ENCODE measurements at places on chromosomes 12 and 14.

DNA sequence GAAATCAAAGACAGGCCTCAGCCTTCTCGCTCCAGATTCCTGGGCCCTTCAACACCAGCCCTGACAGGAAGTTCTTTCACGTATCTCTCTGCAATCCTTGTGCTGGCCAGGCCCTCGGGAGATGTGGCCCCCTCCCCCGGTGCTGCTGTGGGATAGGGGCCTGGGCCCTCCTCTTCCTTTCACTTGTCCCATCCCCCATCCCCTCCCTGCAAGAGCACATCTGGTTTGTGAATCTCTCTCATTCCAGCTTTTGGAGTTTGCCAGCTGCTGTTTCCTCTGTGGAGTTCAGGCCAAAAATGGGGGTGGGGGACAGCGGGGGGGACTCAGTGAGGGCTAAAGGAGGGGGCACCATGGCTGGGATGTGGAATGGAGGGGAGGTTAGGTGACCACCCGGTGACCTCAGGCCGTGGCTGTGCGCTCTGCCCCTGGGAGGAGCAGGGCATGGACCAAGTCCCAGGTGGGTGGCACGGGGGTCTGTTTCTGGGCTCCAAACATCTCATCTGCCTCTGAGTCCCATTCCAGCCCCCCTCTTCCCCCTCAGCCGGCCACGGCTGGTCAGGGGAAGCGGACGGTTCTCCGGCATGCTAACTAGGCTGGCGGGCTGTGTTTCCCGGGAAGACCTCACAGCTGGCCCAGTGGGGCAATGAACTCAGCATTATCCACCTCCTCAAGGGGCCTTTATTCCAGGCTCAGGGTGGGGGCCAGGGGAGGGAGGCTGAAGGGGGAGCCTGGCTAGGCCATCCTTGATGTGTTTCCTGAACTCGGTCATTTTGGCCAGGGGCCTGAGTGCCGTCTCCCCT is 7.4 kb downstream of the LRP1 start:
- peak; percentile 50 for DNase-seq

DNA sequence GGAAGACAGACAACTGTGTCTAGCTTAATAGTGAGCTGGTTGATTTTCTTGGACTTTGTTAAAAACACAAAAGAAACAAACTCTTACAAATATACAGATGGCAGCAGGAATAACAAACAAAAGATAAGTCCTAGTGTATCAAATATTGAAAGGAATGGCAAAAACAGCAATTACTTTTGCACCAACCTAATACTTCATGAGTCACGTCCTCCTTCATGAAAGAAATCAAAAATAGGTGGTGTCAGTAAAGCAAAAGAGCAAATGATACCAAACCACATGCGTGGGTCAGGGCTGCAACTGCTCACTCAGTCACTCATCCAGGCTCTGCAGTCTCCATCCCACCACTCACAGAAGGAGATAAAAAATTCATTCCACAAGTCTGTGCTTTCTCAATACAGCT is 11.8 kb downstream of the ATG14 start:
- DNase-seq, result no peak

DNA sequence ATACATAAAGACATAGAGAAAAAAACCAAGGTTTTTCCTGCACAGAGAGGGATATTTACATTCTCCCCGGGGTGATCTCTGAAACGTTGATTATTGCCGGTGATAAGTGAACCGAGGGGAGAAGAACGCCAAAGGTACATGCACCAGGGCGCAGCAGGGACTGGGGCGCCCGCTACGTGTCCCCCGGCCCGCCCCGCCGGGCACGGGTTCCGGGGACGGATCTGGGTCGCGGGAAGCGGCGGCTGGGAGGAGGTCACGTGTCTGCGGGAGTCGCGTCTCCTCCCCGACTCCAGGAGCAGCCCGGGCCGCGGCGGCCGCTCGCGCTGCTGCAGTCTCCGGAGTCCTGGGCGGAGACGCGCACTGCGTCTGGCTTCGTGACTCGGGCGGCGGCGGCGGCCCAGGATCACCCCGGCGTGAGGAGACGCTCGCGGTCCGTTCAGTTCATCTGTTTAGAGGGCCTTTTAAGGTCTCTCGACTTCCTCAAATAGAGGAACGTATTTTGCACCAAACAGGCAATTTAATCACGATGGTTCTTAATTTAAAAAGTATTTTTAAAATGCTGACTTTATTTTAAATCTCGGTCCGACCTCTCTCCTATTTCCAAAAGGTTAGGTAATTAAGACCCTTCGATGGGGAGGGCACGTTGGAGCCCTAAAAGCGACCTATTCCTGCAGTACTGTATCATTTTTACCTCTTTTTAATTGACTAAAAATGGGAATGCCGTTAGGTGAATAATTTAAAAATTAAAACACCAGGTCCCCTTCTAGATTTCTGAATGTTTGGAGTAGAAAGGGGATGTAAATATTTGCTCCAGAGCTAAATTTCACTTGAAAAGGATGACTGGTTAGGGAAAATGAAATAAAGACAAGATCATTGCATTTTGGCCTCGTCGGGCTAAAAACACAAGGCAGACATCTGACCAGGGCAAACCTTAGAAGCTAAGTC is 1.8 kb upstream of the BHLHE41 start:
- DNase-seq, result peak; percentile 83

- peak; percentile 49 for DNase-seq
Measured at GRCh38 chr12:43206396-43206795, 345.6 kb downstream of the ADAMTS20 start.

- DNase-seq, result no peak
Measured at GRCh38 chr12:130965668-130966067, 12.0 kb downstream of the ADGRD1 start.

DNA sequence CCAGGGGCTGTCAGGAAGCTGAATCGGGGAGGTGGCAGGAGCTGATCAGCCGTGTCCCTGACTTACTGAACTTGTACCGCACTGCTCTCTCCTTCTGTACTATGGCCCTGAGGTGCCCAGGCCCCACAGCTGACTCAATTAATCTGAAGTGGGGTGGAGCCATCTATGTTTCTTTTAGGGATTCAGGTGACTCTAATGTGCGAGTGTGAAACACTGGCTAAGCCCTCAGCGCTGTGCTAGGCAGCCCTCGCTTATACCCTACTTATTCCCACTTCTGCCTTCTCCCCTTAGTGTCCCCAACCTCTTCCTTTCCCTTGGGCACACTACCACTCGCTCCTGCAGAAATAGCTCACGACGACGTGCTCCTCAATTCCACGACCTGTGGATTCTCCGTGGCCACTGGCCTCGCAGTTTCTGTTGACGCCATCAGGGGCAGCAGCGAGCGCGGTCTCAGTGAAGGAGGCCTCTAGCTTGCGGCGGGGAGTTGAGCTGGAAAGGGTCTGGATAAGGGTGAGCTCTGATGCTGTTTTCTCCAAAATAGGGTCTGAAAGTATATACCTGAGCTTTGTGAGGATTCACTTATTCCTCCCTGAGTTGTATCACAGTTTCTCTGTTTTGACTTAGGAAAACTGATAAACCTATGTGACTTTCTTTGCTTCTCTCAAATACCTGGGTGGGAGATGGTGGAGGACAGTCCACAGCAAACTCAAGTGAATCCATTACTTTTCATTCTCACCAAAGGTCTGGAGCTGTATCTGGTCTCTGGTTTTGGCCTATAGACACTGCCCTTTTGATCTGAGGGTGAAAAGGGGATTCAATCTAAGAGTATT is 167.6 kb downstream of the SLC41A2 start:
- DNase-seq, result no peak

- DNase-seq, result no peak
Measured at GRCh38 chr14:93308686-93309345, 24.0 kb downstream of the BTBD7 start.

- no peak for DNase-seq
Measured at GRCh38 chr12:126897102-126897501, 1369.9 kb upstream of the TMEM132C start.

DNA sequence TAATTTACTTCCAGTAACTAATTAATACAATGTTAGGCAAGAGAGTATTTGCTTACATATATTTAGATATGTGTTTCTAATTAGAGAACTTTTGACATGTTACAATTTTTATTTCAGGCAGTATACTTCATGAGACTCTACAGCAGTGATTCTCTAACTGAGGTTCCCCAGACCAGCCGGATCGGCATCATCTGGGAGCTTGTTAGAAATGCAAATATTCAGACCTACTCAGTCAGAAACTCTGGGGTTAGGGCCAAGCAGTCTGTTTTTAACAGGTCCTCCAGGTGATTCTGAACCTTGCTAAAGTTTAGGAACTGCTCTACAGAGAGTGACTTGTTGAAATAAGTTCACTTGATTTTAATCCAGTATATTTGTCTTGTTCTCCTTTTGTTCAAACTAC is 46.5 kb downstream of the ARID2 start:
- DNase-seq, result no peak

GRCh38 chr12:3033539-3033867 is 43.7 kb upstream of the TSPAN9 start:
- DNase-seq, result no peak

DNA sequence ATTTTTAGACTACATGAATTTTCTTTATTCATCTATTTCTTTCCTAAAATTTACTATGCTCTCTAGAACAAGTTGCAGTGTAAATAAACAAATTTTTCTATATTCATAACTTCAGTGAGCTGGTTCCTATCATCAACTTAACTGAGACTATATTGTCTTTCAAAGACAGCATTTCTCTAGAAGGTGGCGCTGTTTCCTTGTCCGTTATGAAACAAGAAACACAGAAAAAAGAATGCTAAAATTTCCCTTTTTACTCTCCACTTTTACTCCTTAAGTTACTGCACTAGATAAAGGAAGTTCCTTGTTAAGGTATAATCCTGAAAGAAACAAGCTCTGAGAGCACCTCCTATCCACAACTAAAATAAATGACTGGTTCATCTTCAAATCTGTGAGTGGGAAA is 8.2 kb upstream of the CLEC2A start:
- DNase-seq, result no peak

DNA sequence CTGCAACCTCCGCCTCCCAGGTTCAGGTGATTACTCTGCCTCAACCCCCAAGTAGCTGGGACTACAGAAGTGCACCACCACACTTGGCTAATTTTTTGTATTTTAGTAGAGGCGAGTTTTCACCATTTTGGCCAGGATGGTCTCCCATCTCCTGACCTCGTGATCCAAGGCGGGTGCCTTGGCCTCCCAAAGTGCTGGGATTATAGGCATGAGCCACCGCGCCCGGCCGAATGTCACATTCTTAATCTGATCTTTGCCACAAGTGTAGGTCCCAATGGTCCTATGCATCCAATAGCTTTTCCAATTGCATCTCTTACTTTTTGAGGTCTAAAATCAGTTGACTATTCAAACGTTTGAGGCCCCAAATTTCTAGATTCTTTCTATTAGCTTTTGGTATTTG is 676.0 kb downstream of the SLC16A7 start:
- no peak for DNase-seq

DNA sequence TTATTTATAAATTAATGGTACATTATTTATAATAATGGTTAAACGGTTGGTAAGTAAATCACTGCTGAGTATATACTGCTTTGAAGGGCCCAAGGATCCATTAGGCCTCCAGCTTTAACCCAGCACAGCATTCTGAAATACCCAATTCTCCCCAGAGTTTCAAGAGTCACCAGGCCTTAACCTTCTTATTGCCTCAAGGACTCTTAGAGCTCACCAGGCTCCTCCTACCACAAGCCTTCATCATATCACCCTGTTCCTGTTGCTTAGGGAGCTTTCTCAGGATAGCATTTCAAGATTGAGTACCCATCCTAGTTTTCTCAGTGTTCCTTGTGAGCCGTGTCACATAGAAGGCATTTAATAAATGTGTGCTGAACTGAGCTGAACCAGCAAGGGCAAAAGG is 242.5 kb downstream of the FBXL14 start:
- peak; percentile 52 for DNase-seq

GRCh38 chr12:53949631-53950436 is 4.9 kb upstream of the HOXC12 start:
- DNase-seq, result no peak

GRCh38 chr14:23168246-23168645 is 15.2 kb downstream of the SLC7A8 start:
- no peak for DNase-seq

- no peak for DNase-seq
Measured at GRCh38 chr12:54132976-54133771, 55.6 kb downstream of the SMUG1 start.

Measured in astrocyte of the spinal cord (primary cell).